ENCODE measurements at places on chromosomes 7 and 10.

- DNase-seq, result no peak
These were observed 1042.0 kb downstream of the GRM8 start for GRCh38 chr7:126210707-126211106.

GRCh38 chr7:86978808-86979506, 80.5 kb downstream of the ELAPOR2 start:
- DNase-seq, result no peak

DNA sequence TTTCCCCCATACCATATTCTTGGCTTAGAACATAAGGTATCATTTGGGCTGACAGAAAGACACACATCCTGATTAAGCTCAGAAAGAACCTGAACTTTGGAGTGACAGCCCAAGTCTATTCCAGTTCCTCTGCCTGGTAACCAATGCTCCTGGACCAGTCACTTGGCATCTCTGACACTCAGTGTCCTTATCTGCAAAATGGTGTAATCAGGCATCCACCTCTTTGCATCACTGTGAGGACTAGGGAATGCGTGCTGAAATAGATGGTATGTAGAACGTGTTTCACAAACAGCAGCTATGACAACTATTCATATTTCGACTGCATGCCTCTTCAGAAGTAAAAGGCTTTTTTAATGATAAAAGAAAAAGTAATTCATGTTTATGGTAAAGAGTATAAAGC, 26.2 kb upstream of the PIK3AP1 start:
- DNase-seq, result no peak

- DNase-seq, result no peak
These were observed at the start of gene SRRM3 for GRCh38 chr7:76201732-76202665. Gene SRRM3, plus strand, starts transcription at chr7:76201896. Its CDS starts 33,171 bp downstream, at chr7:76235067.

DNA sequence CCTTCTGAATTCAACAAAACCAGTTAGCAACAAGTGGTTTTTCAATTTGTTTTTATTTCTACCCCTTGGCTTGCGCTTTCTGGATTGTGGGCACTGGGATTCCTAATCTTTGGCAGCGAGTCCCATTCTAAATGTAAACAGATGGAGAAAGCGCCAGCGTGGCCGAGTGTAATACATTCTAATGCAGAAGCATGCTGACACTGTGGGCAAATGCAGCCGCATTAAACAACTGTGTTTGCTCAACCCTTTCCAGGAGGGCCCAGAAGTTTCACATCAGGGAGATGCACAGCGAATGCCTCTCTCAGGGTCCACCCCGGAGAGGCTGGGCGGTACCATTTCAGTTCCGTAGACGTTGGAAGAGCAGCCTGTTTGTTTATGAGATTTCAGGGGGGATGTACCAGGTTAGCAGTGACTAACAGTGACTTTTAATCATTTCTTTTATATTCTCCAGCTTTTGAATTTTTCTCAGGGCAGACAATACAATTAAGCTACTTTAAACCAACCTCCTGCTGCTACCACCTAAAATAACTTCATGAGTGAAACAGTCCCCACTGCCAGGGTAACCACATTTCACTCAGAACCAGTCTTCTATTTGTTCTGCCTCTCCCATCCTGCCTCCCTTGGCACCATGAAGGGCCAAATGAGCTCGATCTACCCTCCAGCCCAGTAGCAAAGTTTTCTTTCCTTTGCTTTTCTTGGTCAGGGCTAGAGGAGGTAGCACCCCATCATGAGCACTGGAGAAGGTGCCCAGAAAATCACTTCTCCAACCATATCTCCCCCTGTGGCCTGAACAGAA, 164.2 kb upstream of the ITGB1 start:
- no peak for DNase-seq

DNA sequence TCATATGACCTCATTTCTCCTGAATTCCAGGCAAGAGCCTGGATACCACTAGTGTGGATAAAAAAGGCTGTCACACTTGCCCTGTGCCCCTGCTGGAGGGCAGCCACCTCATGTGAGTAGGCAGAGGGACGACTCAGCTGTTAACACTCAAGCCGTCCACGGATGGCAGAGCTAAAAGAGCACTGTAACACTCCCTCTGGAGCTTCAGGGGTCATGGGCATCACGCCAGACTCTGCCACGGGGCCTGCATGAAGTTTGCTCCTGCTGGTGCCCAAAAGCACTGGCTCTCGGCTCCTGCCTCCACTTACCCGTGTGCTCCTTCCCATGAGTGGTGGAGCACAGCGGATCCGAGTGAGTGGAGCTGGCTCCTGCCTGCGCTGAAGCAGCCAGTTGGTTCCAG, 919.8 kb upstream of the C7orf33 start:
- DNase-seq, result no peak

DNA sequence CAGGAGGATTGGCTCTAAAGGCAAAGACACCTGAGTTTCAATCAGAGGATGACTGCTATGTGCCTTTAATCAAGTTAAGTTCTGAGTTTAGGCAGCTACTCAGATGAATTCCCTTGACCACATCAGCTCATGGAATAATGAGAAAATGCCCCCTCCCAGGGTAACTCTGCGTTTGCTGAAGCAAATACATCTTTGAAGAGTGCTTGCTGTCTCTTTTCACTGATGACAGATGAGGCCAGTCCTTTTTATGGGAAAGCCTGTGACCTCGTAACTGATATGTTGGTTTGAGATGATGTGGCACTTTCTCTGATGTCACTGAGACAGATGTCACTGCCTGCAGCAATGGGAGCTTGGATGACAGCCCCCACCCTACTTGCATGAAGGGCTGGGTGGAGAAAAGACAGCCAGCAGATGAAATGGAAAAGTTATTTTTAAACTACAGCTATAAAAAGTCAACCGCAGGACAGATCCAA, 43.7 kb upstream of the DGKI start:
- DNase-seq, result no peak

- DNase-seq, result no peak
These were observed 70.3 kb upstream of the NMT2 start for GRCh38 chr10:15238555-15239335.

- DNase-seq, result no peak
These were observed 46.8 kb downstream of the INSYN2A start for GRCh38 chr10:127149501-127150081.

- DNase-seq, result no peak
These were observed at the start of gene FRMPD2 for GRCh38 chr10:48274636-48275035. Gene FRMPD2, minus strand, starts transcription at chr10:48274696. Its CDS starts 129 bp downstream, at chr10:48274567.

- DNase-seq, result no peak
These were observed 116.2 kb upstream of the GPR22 start for GRCh38 chr7:107353701-107354100.

GRCh38 chr10:132193907-132194552, 7.3 kb downstream of the DPYSL4 start:
- no peak for DNase-seq

- DNase-seq, result no peak
These were observed 50.0 kb upstream of the GTF2IRD1 start for GRCh38 chr7:74403521-74404387.

GRCh38 chr7:55237156-55237893, 127.8 kb upstream of the LANCL2 start:
- DNase-seq, result no peak

- DNase-seq, result no peak
These were observed 757 bp upstream of the PALS2 start for GRCh38 chr7:24572393-24572996.

DNA sequence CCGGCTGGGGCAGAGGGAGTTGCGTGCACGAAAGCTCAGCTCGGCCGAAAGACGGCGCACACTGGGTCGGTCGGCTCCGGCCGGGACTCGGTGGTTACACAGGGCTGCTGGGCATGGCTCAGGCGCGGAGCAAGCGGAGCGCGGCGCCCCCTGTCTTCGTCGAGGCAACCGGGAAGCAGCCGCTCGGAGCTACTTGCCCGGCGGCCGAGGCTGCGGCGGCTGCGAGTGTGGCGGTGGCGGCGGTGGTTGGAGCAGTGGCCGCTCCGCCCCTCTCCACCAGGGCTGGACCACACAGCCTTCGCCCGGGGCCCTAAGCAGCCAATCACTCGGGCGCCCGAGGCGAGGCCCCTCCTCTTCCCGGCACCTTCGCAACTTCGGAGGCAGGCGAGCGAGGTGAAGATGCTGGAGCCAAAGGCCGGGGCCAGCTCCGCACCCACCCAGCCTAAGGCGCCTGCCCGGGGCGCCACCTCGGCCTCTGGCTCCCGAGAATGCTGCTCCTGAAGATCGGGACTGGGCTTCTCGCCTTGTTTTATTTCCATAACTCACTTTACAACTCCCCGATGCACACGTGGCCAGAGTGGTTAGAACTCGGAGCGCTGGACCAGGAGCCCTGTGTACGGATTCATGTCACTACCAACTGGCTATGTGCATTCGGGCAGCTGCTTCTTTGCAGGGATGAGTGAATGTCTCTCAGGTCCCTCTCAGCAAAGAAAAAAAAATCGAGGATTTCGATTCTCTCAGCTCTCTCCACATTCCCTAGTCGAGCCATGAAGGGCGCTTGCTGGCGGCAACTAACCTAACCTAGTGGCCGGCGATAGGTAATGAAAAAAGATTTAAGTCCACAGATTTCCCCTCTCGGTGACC, at the start of gene TLL2:
Gene TLL2, minus strand, starts transcription at position 229 of the 864 bp plus-strand sequence. CDS start 241 bp downstream, outside the sequence.
- peak; percentile 48 for DNase-seq

- DNase-seq, result no peak
These were observed 37.8 kb downstream of the SRPK2 start for GRCh38 chr7:105350906-105351305.

- no peak for DNase-seq
These were observed 940 bp upstream of the PSD start for GRCh38 chr10:102419269-102420180.

- DNase-seq, result no peak
These were observed 20.5 kb downstream of the STRA8 start for GRCh38 chr7:135253851-135254771.

GRCh38 chr7:10475940-10476641, 497.6 kb upstream of the PHF14 start:
- DNase-seq, result no peak

DNA sequence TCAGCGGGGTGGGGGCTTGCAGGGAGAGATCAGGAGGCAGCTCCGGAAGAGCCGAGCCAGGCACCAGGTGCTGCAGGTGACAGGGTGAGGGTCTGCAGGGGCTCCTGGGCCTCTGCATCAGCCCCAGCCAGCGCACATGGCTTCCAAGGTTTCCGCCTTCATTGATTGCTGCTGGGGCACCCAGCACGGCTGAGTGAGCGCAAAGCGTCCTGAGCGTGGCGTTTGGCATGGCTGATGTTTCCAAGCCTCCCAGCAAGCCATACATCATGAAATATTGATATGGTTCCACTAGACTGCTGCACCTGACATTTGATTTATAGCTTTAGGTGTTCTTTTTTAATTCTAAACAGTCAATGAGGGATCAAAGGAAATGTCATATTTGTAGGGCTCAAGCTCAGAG, 259.0 kb downstream of the WDR37 start:
- DNase-seq, result no peak

DNA sequence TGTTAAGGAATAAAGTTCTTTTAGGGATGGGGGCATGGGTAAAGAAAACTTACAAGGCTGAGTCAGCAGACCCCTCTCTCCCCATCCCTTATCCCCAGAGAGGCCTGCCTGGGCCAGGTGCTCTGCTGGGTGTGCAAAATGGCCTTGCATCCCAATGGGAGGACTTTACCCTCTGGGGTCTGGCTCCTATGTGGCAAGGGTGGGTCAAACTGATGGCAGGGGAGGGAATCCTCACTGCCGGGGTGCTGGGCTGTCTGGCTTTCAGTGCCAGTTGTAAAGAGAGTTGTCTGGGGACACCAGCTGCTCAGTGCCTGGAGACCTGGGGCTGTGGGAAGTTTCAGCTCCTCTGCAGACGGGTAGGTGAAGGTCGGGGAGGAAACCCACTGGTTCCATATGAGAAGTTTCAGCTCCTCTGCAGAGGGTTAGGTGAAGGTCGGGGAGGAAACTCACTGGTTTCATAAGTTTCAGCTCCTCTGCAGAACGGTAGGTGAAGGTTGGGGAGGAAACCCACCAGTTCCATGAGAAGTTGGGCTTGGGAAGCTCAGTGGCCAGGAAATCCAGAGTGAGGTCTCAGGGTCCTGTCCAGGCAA, 127.2 kb upstream of the PODXL start:
- no peak for DNase-seq

Data from urinary bladder (tissue), 4 donors.